ENCODE measurements at places on chromosomes 3 and 15.

DNA sequence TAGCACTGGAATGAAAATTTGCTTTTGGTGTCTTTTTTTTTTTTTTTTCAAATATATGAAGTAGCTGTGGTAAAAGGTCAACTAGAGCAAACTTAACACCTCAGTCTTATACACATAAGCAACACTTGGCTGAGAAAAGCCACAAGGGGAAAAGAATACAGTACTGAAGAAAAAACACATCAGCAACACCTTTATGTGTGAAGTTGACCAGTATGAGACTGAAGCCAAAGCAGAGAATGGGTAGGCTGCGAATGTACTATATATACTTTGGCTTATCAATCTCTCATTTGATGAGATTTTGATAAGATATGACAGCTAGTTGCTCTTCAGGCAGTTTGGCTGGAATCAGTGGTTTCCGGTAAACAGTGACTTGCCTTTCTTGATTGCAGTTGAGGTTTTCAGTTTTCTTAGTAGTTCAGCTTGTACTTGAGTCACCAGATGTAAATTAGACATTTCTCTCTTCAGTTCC lies 22.0 kb upstream of the ZCWPW2 start:
- DNase-seq, result no peak

DNA sequence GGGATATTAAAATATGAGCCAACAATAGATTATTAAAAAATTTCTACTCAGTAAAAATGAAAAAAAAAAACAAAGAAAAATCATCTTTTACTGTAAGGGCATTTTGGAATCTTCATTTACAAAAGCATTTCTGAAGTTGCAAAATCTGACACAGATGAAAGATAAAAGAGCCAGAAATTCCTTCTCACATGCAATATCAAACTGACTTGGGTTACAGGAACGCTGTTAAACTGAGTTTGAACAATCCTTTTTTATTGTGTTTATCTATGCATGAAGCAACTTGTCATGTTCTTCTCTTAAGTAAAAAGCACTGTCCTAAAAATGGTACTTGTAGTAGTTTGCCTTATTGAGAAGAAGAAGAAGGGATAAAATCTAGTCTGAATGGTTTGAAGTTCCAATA lies 468.5 kb upstream of the KCNMB2 start:
- no peak for DNase-seq

DNA sequence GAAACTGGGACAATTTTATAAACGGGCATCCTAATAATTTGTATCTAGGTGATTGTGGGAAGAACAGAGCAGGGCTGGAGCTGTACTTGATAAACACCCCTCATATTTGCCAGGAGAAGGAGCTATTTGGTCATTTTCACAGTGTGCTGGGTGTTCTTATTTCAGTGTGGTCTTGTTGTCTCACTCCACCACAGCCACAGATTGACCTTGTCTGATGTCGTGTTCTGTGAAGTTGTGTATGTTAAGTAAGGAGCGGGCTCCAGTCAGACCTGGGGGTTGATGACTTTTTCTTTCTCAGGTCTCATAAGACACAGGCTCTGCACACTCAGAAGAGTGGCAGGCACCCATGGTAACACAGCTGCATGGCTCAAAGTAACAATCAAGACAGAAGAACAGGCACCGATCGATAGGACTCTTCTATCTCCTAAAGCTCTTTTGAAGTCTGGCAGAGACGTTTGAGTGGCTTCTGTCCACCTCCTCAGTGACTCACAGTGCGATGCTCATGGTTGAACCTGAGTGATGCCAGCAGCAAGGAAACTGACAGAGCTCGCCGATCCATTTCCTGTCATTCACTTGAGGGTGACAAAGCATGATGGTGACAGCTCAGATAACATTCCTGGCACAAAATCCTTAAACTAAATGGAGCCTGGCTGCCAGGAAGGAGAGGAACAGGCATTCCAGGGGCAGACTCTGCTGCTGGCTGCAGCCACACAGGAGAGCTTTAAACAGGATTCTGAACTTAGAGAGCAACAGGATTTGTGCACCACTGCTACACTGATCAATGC lies 20.8 kb downstream of the DPH3 start:
- no peak for DNase-seq

DNA sequence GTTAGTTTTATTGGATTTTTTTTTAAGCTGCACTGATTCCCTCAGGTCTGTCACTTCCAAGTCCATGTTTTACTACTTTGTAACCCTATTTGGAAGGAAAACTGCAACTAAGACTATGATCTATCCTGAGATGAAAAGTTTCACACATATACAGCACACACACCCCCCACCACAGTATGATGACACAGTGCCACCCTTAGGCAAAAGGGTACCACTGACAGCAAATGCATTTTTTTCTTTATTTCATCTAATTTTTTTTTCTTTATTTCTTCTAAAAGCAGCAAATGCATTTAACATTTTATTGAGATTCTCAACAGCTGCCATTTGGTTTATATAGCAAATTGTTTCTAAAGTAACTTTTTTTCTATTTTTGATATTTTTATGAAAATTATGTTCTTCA lies 21.2 kb downstream of the NGRN start:
- DNase-seq, result no peak
